ENCODE measurements at places on chromosomes 2 and 18.

- no peaks in the 10 kb centered on the region for H3K4me1 ChIP-seq
- H3K36me3 ChIP-seq: no peaks in the 10 kb centered on the region
- no peak overlapping the region for H3K4me3 ChIP-seq
- no peak overlapping the region for H3K27ac ChIP-seq
- no peaks in the 10 kb centered on the region for H3K27me3 ChIP-seq
Observed at GRCh38 chr18:9422816-9423519, 52.3 kb upstream of the RALBP1 start.

GRCh38 chr2:182649316-182649715, 66.7 kb upstream of the DNAJC10 start:
- no peaks in the 10 kb centered on the region for H3K36me3 ChIP-seq
- H3K27ac ChIP-seq: no peak overlapping the region
- no peaks in the 10 kb centered on the region for H3K4me1 ChIP-seq

DNA sequence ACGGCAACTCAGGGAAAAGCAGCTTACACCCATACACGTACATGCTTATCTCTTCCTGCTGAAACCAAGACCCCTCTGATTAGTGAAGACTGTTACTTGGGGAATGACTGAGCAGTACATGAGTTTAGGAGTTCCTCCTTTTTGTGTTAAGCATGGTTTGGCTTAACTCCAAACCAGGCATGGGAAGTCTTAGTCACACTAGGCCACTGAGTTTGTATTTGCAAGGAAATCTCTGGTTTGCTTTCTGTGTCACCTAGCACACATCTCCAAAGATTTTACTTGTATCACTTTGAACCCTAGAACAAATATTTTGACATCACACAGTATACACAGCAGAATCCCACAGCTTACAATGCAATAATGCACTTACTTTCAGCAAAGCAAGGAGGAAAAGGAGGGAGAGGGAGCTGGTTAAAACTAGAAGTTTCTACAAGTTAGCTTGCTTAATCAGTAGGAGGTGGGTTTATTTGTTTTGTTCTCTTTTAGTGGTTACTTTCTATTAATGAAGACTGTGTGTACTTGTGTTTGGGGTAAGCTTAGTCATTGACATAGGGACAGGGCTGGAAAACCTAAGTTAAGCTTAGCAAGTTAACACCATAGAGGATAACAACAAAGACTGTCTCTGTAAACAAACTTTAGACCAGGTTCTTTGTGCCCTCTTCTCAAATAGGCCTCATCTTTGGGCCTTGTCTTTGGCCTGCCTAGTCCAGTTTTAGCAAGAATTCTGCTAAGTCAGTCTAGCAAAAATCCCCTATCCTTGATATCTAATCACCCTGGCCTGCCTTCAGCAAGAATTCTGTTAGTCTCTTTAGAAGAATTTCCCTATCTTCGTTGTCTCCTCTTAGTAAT, 219.4 kb downstream of the MREG start:
- no peaks in the 10 kb centered on the region for H3K27me3 ChIP-seq
- H3K36me3 ChIP-seq: no peaks in the 10 kb centered on the region
- DNase-seq: no peak
- no peak overlapping the region for H3K4me3 ChIP-seq
- no peaks in the 10 kb centered on the region for H3K4me1 ChIP-seq

DNA sequence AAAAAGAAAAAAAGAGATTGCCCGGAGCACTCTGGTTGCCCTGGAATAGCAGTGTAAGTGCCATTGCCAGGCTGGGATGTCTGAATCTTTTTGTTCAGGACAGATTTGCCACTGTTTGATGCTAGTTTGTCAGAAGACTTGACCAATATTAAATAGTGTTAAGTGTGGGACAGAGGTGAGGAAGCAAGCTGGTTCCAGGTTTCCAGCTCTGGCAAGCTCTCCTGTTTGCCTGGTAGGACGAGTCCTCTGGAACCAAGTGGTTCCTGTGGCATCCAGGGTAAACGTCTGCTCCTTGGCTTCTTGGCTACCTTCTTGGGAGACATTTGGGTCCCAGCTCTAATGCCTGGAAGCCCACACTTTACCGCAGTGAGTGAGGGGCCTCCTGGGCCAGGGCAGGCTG, 20.8 kb upstream of the IGFBP5 start:
- H3K27me3 ChIP-seq: no peaks in the 10 kb centered on the region
- H3K36me3 ChIP-seq: no peaks in the 10 kb centered on the region
- H3K4me3 ChIP-seq: no peak overlapping the region
- peak overlapping the region; percentile 85 for H3K27ac ChIP-seq

DNA sequence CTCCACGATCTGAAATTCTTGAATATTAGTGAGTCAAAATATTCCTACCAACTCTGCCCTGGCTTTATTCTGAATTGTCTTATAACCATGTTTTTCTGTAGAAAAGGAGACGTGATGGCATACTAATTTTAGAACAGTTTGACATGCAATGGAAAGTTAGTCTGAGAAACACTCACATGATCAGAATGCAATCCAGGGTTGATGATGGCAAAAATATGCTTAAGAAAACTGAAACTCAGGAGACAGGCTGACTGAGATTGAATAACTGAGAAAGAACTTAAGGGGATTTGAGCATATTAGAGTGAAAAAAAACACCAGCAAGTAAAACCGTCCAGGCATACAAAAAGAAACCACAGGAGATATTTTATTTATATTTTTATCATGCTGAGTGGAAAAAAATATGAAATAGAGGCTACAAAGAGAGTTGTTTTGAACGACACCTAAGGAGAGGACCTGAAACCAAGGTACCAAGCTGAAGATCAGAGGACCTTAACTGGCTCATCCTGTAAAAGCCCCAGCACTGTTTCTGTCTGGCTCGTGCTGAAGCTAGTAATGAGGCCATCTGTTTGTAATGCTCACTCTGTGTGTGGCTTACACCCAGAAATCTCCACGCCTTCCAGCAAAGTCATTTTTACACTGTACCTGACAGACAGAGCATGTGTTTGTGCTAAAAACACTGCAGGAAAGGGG, 437.2 kb upstream of the PKDCC start:
- H3K27me3 ChIP-seq: no peaks in the 10 kb centered on the region
- H3K36me3 ChIP-seq: no peaks in the 10 kb centered on the region
- H3K4me3 ChIP-seq: no peak overlapping the region
- peak overlapping the region; percentile 59 for H3K27ac ChIP-seq
- no peak for DNase-seq
- no peaks in the 10 kb centered on the region for H3K4me1 ChIP-seq

DNA sequence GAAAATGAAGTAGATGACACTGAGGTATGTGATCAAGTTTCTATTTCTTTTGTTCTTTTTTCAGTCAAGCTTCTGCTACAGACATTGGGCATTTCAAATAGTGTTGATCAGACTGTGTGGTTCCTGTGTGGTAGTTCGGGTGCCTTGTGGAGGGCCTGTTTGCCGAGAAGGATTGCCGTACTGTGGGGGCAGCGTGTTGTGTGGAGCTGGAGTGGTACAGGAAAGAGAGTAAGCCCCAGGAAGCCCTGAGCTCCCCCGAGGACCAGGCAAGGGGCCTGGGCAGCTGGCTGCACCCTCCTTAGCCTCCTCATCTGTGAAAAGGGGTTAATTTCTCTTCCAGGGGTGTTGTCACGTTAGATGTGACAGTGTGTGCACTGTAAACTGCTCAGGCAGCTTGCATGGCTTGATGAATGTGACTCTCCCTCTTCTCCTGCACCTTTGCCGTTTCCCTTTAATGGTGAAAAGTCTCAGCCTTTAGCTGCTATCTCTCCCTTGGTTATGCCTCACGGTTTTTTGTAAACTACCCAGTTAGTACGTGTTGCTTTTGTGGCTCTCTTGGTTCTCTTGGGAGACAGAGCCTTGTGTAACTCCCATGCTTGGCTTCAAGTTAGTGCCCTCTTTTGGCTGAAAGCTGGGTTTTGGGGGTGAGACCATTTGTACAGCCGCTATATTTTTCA, 19.5 kb downstream of the C2orf74 start:
- no peaks in the 10 kb centered on the region for H3K36me3 ChIP-seq
- DNase-seq: no peak
- peaks cover 16% of the 10 kb centered on the region for H3K4me1 ChIP-seq
- peak overlapping the region; percentile 31 for H3K4me3 ChIP-seq
- H3K27ac ChIP-seq: peak overlapping the region; percentile 62

DNA sequence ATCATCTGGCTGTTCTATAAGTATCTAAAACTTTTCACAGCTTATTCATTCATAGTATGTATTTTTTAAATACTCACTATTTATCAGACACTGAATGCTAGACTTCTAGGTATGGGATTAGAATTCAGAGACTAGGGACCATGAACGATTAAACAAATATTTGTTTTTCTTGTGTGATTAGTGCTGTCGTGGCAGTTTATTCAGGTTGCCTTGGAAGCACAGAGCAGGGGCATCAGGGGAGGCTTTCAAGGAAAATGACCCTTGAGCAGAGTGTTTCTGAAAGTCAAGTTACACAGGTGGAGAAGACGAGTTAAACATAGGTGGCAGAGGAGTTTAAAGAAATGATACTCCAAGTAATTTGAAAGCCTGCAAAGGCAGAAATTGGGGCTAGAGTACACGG, 5.7 kb downstream of the SPOPL start:
- no peaks in the 10 kb centered on the region for H3K4me1 ChIP-seq
- H3K4me3 ChIP-seq: no peak overlapping the region
- DNase-seq: no peak
- no peak overlapping the region for H3K27ac ChIP-seq
- no peaks in the 10 kb centered on the region for H3K36me3 ChIP-seq

DNA sequence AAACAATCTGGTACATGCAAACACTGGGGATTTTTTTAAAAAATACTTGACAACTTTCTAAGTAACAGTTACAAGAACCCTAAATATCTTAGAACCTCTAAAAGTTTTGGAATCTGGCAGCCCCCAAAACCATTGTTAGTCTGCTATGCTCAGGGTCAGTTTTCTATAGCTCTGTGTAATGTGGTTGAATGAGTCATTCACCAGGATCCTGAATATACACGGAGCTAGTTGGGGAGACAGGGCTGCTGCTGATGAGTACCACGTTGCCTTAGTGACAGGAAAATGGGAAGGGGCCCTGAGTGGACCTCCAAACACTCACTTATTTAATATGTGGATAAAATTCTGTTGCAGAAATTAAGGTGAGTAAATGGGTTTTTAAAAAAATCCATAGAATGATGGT, 36.9 kb upstream of the TANC1 start:
- H3K27ac ChIP-seq: no peak overlapping the region
- no peaks in the 10 kb centered on the region for H3K36me3 ChIP-seq
- DNase-seq: no peak
- H3K27me3 ChIP-seq: no peaks in the 10 kb centered on the region
- no peaks in the 10 kb centered on the region for H3K4me1 ChIP-seq
- H3K4me3 ChIP-seq: no peak overlapping the region

- no peak overlapping the region for H3K27ac ChIP-seq
- no peaks in the 10 kb centered on the region for H3K4me1 ChIP-seq
- H3K4me3 ChIP-seq: no peak overlapping the region
- H3K36me3 ChIP-seq: no peaks in the 10 kb centered on the region
Observed at GRCh38 chr2:236765478-236765877, 195.9 kb downstream of the ACKR3 start.

GRCh38 chr2:25402477-25402876, 60.8 kb upstream of the DNMT3A start:
- no peak overlapping the region for H3K4me3 ChIP-seq
- H3K27ac ChIP-seq: no peak overlapping the region
- H3K36me3 ChIP-seq: no peaks in the 10 kb centered on the region

GRCh38 chr18:2884706-2885285, 38.0 kb downstream of the EMILIN2 start:
- no peaks in the 10 kb centered on the region for H3K4me1 ChIP-seq
- H3K4me3 ChIP-seq: no peak overlapping the region
- H3K36me3 ChIP-seq: no peaks in the 10 kb centered on the region
- H3K27ac ChIP-seq: no peak overlapping the region
- DNase-seq: no peak

DNA sequence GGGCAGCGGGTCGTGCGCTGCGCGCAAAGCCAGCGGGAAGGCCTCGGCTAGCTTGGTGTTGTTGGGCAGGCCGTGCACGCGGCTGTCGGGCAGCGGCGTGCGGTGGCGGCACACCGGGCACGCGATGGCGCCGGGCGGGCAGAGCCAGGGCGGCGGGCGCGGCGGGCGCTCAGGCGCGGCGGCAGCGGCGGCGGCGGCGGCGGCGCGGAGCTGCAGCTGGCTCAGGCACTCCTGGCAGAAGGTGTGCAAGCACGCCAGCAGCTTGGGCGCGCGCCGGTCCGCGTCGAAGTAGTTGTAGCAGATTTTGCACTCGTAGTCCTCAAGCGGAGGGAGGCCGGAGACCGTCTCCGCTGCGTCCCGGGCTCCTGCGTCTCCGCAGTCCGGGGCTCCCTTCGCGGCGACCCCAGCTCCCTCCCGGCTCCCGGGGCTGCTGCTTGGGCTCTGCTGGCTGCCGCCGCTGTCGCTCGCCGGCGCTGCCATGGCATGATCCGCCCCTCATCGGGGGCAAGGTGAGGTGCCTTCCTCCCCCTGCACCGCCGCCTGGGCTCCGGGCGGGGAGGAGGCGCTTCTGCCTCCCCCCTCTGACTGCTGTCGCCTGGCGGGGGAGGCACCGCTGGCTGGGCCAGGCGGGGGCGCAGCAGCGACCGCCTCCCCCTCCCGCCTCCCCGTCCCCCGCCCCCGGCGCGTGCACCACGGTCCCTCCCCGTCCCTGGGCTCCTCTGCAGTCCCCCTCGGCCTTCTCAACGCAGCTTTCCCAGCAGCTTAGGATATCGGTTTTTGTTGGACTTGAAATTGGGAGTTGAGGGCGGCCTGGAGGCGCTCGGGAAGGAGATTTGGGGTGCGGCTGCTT, 21.0 kb upstream of the PAX3 start:
- H3K36me3 ChIP-seq: no peaks in the 10 kb centered on the region
- peak overlapping the region; percentile 26 for H3K27ac ChIP-seq
- no peaks in the 10 kb centered on the region for H3K27me3 ChIP-seq
- no peaks in the 10 kb centered on the region for H3K4me1 ChIP-seq
- H3K4me3 ChIP-seq: peak overlapping the region; percentile 53

DNA sequence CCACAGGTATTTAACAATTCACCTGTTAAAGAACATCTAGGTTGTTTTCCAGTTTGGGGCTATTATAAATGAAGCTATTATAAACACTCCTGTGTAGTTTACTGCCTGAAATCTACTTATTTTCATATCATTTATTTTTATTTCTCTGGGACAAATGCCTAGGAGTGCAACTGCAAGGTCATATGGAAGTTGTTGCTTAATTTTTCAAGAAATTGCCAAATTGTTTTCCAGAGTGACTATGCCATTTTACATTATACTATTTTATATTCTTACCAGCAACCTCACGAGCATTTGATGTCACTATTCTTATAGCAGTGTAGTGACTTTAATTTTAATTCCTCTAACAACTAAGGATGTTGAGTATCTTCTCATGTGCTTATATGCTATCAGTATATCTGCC, 298.4 kb downstream of the EXOC6B start:
- no peak overlapping the region for H3K27ac ChIP-seq
- no peak for DNase-seq
- H3K27me3 ChIP-seq: no peaks in the 10 kb centered on the region

DNA sequence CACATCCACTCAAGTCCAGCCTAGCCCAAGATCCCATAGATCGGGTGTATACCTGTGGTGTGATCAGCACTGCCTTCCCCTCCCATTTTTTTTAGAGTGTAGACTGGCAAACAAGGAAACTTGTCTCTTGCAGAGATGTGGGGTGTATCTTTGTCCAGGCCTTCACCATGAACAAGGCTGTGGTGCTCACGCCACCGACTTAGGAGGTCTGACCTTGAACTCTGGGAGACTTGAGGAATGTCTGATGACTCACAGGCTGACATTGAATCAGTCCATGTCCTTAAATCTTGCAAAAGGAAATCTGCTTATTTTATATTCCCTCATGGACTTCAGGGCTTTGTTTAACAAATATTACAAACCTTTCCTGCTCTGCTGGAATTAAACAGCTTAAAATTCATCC, 4.5 kb upstream of the CTIF start:
- DNase-seq: no peak
- no peaks in the 10 kb centered on the region for H3K27me3 ChIP-seq
- no peak overlapping the region for H3K4me3 ChIP-seq
- H3K4me1 ChIP-seq: no peaks in the 10 kb centered on the region
- H3K36me3 ChIP-seq: no peaks in the 10 kb centered on the region
